H1 (cell line): ENCODE measurements at places on chromosomes 3 and 15.

DNA sequence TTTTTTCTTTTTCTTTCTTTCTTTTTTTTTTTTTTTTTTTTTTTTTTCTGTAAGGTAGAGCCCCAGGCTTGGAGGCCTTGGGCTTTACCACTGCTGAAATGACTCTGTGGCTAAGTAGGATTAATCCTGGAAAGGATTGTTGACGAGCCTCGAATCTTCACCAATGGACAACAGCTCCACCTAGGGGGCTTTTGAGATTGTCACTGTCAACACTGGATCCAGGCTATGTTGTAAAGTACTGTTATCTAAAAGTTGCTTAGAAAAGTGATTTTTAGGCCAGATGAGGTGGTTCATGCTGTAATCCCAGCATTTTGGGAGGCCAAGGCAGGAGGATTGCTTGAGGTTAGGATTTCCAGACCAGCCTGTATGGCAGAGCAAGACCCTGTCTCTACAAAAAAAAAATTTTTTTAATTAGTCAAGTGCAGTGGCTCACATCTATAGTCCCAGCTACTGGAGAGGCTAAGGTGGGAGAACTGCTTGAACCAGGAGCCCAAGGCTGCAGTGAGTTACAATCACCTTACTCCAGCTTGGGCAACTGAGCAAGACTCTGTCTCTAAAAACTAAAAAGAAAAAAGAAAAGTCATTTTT lies 41.6 kb downstream of the KLHL18 start:
- peak; percentile 29 for DNase-seq

DNA sequence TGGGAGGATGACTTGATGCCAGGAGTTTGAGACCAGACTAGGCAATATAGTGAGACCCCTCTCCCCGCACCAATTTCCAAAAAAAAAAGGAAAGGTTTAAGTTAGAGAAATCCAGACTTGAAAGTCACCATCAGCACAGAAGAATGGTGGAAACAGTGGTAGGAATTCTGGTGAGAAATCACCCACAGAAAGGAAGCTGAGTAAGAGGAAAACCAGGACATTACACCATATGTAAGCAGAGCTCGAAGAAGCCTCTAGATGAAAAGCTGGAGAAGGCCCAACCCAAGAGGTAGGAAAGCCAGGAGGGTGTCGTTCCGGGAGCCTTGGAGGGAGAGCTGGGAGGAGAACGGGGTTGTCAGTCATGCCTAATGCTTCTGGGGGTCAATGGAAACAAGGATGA lies 40.5 kb downstream of the RASGRP1 start:
- no peak for DNase-seq

GRCh38 chr3:57729334-57730045 lies 26.6 kb upstream of the SLMAP start:
- DNase-seq: no peak

DNA sequence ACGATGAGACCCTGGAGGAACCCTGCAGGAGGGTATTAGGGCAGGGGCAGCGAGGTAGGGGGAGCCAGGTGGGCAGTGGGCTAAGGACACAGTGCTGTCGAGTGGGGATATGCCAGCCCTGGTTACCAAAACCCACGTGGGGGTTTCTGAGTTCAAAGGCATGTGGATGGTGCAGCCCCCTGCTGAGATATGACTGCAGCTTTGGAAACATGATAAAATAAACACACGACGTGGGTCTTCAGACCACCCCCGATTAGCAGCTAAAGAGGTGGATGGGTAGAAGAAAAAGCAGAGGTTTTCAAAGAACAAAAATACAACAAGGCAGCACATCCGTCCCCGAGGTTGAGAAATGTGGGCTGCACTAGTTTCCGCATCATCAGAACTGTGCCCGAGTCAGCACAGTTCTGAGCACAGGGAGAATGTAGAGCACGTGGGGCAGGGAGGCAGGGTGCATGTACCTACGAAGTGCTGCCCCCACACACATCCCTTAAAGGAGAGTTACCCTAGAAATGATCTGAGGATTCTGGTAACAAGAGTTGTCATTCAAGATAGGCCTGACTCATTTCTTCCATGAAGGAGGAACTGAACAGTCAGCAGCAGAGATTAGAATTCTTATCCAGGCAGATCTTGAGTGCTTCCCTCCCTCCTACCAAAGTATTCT lies 121.3 kb downstream of the RPLP1 start:
- DNase-seq: no peak

GRCh38 chr3:89851974-89852621 lies 744.7 kb downstream of the EPHA3 start:
- peak; percentile 63 for DNase-seq

GRCh38 chr3:127712461-127712860 lies 39.7 kb downstream of the ABTB1 start:
- DNase-seq: no peak

- no peak for DNase-seq
Observed at GRCh38 chr15:22904736-22905135, 66.3 kb downstream of the NIPA2 start.

- DNase-seq: no peak
Observed at GRCh38 chr3:29335943-29336342, 55.1 kb downstream of the RBMS3 start.

GRCh38 chr15:31060429-31061140 lies 40.9 kb downstream of the TRPM1 start:
- no peak for DNase-seq

GRCh38 chr3:148457886-148458285 lies 239.8 kb upstream of the AGTR1 start:
- DNase-seq: no peak

- DNase-seq: peak; percentile 71
Observed at GRCh38 chr15:77654975-77655374, 22.3 kb upstream of the LINGO1 start.

GRCh38 chr15:41698779-41699178 lies 38.6 kb downstream of the MGA start:
- no peak for DNase-seq

GRCh38 chr15:88656760-88657221 lies 18.0 kb downstream of the ISG20 start:
- no peak for DNase-seq

GRCh38 chr15:29170521-29170920 lies 99.1 kb downstream of the NSMCE3 start:
- no peak for DNase-seq

DNA sequence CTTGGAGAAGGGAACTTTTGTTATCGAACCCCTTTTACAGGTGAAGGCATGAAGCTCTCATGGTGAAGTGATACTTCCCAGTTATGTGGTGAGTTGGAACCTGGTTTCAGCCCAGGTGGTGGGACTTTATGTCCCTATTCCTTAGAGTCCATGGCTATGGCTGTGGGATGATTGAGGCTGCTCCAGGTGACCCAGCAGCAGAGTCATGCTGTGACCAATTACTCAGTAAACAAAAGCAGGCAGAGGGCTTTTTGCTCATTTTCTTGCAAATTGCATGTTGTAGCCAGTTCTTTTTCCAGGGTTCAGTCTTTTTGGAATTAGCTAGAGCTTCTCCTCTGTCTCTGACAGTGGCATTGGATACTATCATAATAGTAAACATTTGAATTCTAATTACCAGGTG lies 70.7 kb downstream of the CACNA2D3 start:
- DNase-seq: no peak

- DNase-seq: no peak
Observed at GRCh38 chr3:141115789-141116541, 64.8 kb downstream of the SPSB4 start.

GRCh38 chr3:28036599-28037575 lies 204.5 kb upstream of the CMC1 start:
- DNase-seq: no peak

DNA sequence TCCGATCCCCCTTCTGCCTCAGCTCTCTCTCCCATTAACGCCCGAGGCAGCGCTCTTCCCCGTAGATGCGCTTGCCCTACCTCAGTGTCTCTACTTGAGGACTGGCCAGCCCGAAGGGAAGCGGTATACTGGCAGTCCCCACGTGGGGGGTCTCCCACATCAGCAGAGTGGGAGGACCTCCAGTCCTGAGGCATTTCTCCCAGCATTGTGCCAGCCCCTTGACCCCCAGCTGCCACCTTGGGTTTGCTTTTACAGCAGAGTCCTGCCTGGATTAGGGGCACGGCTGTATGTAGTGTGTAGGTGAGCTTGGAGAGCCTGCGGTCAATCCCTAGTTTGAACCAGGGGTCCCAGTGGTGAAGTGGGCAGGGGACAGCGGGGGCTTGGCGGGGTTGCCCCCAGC lies 767 bp downstream of the SEMA3F start:
- peak; percentile 68 for DNase-seq

GRCh38 chr3:111936191-111936841 lies 42.5 kb upstream of the ABHD10 start:
- no peak for DNase-seq

- no peak for DNase-seq
Observed at GRCh38 chr3:174162550-174162949, 696.6 kb upstream of the NAALADL2 start.

GRCh38 chr15:76614725-76615124 lies 278.2 kb downstream of the ISL2 start:
- no peak for DNase-seq
